ENCODE measurements at places on chromosomes 6 and 20.

- DNase-seq: peak; percentile 81
Measured at GRCh38 chr6:127457456-127458064, 1.6 kb downstream of the KIAA0408 start.

DNA sequence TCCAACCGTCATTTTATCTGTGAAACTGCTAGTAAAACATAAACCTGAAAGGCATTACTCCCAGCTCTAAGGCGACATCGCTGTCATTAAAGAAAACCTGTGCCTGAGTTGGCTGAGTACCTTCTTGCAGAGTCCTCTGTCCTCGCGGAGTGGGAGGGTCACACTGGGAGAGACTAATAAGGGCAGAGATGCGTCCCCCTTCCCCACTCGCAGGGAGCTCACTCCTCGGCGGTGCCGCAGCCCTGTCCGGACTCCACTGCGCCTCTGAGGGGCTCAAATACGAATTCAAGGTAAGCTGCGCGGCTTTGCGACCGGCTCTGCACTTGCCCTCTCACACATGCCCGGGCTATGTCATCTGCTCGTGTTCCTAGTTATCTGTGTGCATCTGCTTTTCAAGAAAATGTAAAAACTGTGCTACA is at the start of gene COL19A1:
COL19A1 (plus strand) TSS at position 206 of the 419 bp plus-strand sequence. CDS start 13,012 bp downstream, outside the sequence.
- no peak for DNase-seq

DNA sequence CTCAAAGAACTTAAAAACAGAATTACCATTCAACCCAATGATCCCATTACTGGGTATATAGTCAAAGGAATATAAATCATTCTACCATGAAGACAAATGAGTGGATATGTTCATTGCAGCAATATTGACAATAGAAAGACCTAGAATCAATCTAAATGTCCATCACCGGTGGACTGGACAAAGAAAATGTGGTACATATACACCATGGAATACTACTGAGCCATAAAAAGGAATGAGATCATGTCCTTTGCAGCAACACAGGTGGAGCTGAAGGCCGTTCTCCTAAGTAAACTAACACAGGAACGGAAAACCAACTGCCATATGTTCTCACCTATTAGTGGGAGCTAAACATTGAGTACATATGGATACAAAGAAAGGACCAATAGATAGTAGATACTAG is 576.7 kb upstream of the CITED2 start:
- DNase-seq: no peak

- no peak for DNase-seq
Measured at GRCh38 chr20:31837896-31838397, 7.5 kb downstream of the FOXS1 start.

GRCh38 chr6:18362058-18362561 is 25.0 kb upstream of the RNF144B start:
- peak; percentile 70 for DNase-seq

DNA sequence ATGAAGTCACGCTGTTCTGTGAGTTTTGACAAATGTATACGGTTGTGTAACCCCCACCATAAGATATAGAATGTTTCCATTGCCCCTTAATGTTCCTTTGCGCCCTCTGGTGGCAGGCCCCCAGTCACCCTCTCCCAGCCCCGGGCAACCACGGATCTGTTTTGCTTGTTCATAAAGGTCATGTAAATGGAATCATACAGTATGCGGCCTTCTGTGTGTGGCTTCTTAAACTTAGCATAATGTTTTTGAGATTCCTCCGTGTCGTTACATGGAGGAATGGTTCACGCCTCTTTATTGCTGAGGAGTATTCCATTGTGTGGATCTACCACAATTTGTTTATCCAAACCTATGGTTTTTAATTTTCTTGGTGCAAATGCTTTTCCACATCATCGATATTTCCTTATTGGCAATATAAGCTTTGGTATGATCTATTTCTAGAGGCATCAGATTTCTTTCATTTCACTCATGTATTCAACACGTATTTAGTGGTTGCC is 28.4 kb downstream of the LYRM2 start:
- DNase-seq: peak; percentile 11
